Prostate gland (tissue), 2 donors: ENCODE measurements at places on chromosomes 12 and 14. TPM values are rescaled to one million over a fixed set of nuclear protein-coding genes. Genes with fewer than 3 reads are reported as not detected.

The RFX4 gene
- not detected for total RNA-seq

The OTUB2 gene
- total RNA-seq, result 1.5 TPM

The DAZAP2 gene
- 374 TPM for total RNA-seq

The RPS6KA5 gene
- total RNA-seq, result 8.9 TPM

The ADGRD1 gene
- 20.9 TPM for total RNA-seq

The STXBP6 gene
- total RNA-seq, result 32.3 TPM

The SLCO1B1 gene
- not detected for total RNA-seq

The CISTR gene
- not detected for total RNA-seq

The TMEM132C gene
- 0.46 TPM for total RNA-seq

DNA sequence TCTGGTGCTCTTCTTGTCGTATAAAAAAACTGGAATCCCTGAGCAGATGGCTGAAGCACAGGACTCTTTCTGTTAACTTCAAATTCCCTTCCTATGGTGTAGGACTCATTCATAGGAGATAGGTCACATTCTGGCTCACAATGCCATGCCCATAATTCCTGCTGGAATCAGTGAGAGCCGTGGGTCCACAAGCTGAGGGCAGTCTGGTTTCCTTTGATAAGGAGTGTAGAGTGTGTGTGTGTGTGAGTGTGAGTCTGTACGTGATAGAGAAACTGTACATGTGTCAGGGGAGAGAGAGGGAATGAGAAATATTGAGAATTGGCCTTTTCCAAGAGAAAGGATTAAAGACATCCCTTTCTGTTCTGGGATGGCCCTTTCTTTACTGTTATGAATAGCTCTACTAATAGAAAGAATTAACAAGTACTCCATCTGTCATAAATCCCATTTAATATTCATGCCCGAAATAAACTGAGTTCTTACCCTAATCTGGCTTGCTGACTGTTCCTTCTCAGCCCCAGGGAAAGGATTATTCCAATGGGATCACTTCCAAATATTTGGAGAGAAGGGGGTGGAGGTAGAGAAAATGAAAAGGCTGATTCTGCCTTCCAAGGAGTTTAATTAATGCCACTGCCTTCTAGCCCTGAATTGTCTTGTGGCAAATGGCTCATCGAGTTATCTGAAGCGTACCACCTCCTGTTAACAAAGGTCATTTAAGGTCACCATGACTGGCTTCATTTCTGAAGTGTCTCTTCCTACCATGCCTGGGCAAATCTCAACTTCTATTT is 79.0 kb downstream of the TMX1 start:
- no peaks in the 10 kb centered on the region for H3K27me3 ChIP-seq
- H3K27ac ChIP-seq, result no peak overlapping the region
- no peak overlapping the region for H3K4me3 ChIP-seq
- no peaks in the 10 kb centered on the region for H3K4me1 ChIP-seq
- no peaks in the 10 kb centered on the region for H3K36me3 ChIP-seq

DNA sequence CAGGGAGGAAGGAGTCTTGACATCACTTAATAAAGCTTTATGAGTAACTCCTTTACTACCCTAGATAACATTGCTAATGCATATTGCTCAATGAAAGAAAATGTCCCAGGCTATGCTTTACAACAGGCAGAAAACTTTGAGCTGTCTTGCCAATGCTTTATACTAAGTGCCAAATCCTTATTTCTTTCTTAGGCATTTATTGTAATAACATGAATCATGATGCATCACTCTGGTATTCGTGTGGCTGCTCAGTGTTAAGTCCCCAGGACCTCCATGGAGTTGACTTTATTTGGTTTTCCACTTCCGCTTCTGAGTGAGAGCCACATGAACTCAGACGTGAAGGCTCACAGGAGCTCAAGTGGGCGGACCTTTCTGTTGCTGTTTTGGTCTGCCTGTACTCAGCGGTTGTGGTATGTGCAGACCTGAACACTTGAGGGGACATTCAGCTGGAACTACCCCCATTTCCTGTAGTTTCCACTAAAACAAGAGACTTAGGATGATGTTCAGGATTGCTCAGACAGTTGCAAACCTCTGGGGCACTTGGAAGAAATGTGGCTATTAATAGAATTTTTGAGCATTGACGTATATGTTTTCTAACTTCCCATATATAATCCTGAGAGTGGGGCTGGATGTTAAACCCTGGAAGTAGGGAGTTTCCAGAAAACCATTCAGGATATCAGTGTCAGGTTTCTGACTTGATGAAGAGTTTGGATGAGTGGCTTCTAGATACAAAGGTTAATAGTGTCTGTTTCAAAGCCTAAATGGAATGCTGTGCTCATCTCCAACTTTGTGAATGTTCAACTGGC is 258.6 kb downstream of the MSRB3 start:
- no peaks in the 10 kb centered on the region for H3K27me3 ChIP-seq
- peak; percentile 9 for DNase-seq
- no peak overlapping the region for H3K4me3 ChIP-seq
- no peaks in the 10 kb centered on the region for H3K4me1 ChIP-seq
- no peak overlapping the region for H3K27ac ChIP-seq
- no peaks in the 10 kb centered on the region for H3K36me3 ChIP-seq

DNA sequence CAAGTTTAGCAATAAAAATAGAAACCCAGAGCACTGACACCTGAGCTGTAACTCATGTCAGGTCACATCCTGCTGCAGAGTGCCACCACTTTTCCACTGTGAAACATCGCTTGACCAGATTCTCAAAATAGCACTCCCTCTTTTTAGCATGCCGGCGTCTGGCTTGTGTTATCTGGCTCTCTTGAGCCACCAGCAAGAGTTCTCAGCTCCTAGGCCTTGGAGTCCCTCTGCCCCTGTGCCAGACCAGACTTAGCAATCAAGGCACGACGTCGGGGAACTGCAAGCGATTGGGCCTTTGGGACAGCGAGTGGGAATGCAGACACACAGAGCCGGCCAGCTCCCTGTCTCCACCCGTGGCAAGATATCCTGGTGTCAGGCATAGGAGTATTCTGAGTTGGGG is 52.5 kb downstream of the SPIC start:
- no peak overlapping the region for H3K27ac ChIP-seq
- H3K36me3 ChIP-seq, result no peaks in the 10 kb centered on the region
- H3K4me1 ChIP-seq, result no peaks in the 10 kb centered on the region
- no peak overlapping the region for H3K4me3 ChIP-seq
- no peak for DNase-seq
- no peaks in the 10 kb centered on the region for H3K27me3 ChIP-seq

GRCh38 chr12:2857021-2857431 is at the start of gene TEX52:
TSS of gene TEX52 (minus strand) at chr12:2857039. CDS start at chr12:2857026, 13 bp downstream.
- H3K4me3 ChIP-seq, result no peak within 1 kb of the TSS
- DNase-seq, result no peak

- peaks cover 3% of the 10 kb centered on the region for H3K4me1 ChIP-seq
- no peak overlapping the region for H3K27ac ChIP-seq
- no peaks in the 10 kb centered on the region for H3K36me3 ChIP-seq
Measured at GRCh38 chr14:50757702-50758101, 73.3 kb downstream of the NIN start.

DNA sequence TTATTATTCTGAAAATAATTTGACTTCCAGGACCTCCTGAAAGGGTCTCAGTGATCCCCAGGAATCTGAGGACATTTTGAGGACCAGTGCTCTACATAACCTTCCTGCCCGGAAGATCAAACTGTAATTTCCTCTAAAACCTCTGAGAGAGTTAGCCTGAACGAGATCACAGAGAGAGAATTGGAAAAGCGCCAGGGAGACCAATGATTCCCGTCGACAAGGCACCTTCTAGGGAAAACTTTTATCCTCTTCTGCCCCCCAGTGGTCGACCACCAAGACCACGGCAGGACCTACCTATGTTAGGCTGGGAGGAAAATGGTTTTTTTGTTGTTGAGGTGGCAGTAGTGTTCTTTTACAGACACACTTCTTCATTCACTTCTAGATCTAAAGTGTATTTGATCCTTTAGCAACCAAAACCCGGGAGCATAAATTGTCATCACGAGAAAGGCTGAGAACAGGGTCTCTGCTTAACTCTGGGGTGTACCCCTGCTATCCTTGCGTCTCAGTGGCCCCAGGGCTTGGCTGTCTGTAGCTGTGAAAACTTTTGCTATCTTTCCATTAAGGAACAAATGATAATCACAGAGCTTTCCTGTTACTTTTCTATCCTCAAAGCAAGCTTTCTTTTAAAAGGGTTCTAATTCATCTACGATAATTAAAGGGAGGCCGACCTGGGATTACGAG is 62.9 kb upstream of the NID2 start:
- no peak overlapping the region for H3K4me3 ChIP-seq
- H3K4me1 ChIP-seq, result no peaks in the 10 kb centered on the region
- DNase-seq, result peak; percentile 67
- no peaks in the 10 kb centered on the region for H3K36me3 ChIP-seq
- no peak overlapping the region for H3K27ac ChIP-seq

DNA sequence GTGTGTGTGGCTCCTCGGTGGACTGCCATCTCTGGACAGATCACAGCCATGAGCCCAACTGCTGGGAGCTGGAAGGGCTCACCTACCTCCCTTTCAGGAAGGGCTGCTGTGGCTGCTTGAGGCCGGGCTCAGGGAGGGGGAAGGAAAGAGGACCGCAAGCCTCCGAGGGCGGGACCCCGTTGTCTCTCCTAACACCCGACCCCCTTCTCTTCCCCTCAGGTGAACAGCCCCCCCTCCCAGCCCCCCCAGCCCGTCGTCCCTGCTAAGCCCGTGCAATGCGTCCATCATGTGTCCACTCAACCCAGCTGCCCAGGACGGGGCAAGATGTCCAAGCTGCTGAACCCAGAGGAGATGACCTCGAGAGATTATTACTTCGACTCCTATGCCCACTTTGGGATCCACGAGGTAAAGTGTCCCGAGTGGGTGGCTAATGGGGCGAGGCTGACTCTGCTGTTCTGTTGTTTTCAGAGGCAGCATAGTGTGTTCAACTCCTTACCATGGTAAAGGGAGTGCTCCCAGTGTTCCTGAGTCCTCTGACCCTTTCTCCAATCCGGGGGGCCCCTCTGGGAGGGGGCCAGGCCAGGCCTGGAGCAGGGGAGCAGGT is 49.5 kb downstream of the PRMT8 start:
- H3K27me3 ChIP-seq, result no peaks in the 10 kb centered on the region
- H3K4me3 ChIP-seq, result no peak overlapping the region
- no peaks in the 10 kb centered on the region for H3K4me1 ChIP-seq

- no peak overlapping the region for H3K27ac ChIP-seq
- H3K4me3 ChIP-seq, result no peak overlapping the region
- no peaks in the 10 kb centered on the region for H3K27me3 ChIP-seq
- no peaks in the 10 kb centered on the region for H3K36me3 ChIP-seq
- H3K4me1 ChIP-seq, result peaks cover 39% of the 10 kb centered on the region
- DNase-seq, result no peak
Measured at GRCh38 chr14:104975481-104976197, 2.5 kb downstream of the AHNAK2 start.

- no peaks in the 10 kb centered on the region for H3K27me3 ChIP-seq
- DNase-seq, result no peak
- no peak overlapping the region for H3K4me3 ChIP-seq
- no peaks in the 10 kb centered on the region for H3K4me1 ChIP-seq
- no peaks in the 10 kb centered on the region for H3K36me3 ChIP-seq
Measured at GRCh38 chr14:89641495-89642175, 224.6 kb upstream of the FOXN3 start.

- no peak for DNase-seq
- no peaks in the 10 kb centered on the region for H3K36me3 ChIP-seq
Measured at GRCh38 chr12:65384240-65384639, 105.8 kb downstream of the MSRB3 start.

DNA sequence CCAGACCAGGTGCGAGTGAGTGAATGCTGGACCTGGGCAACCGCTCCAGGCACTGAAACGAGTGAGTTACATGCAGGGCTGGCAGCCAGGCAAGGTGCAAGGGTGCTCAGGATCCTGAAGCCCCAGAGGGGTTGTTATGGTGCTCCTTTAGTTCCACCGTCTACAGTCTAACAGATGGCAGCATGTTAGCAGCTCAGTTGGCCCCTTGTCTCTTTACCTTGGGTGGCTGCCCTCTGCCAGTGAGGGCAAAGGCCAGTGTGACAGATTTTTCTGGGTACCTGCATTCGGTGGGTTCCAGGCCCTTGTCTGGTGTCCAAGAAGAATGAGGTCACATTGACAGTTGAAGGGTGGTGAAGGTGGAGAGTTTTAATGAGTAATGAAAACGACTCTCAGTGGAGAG is 106.8 kb downstream of the SLCO1B3 start:
- H3K4me3 ChIP-seq, result no peak overlapping the region
- H3K27me3 ChIP-seq, result no peaks in the 10 kb centered on the region
- H3K4me1 ChIP-seq, result no peaks in the 10 kb centered on the region
- no peak for DNase-seq

- no peaks in the 10 kb centered on the region for H3K27me3 ChIP-seq
- H3K36me3 ChIP-seq, result no peaks in the 10 kb centered on the region
- H3K4me3 ChIP-seq, result no peak overlapping the region
- H3K4me1 ChIP-seq, result peaks cover 6% of the 10 kb centered on the region
- H3K27ac ChIP-seq, result no peak overlapping the region
- no peak for DNase-seq
Measured at GRCh38 chr12:54159140-54159539, 29.6 kb downstream of the SMUG1 start.

GRCh38 chr14:21133901-21134300 is 22.0 kb downstream of the OR5AU1 start:
- no peak overlapping the region for H3K4me3 ChIP-seq
- H3K36me3 ChIP-seq, result no peaks in the 10 kb centered on the region
- no peak overlapping the region for H3K27ac ChIP-seq
- DNase-seq, result no peak
- no peaks in the 10 kb centered on the region for H3K27me3 ChIP-seq

DNA sequence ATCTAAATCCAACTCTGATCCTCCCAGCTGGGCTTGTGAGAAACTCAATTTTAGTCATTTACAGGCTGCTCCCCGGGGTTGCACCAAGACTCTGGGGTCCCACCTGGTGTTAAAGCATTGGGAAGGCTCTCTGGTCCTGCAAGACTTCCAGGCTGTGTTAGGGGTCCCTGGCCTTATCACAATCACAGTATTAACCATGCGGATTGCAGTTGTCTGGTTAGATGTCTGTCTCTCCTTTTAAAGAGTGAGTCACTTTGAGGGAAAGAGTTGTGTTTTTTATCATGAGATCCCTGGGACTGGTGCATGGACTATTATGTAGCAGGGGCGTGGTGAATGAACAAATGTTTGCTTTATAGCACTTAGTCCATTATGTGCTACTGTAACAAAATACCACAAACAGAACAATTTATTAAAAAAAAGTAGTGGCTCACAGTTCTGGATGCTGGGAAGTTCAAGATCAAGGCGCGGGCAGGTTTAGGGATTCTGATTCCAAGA is 531.4 kb downstream of the FUT8 start:
- DNase-seq, result no peak
- H3K4me1 ChIP-seq, result no peaks in the 10 kb centered on the region
- H3K4me3 ChIP-seq, result no peak overlapping the region
- no peak overlapping the region for H3K27ac ChIP-seq
- H3K36me3 ChIP-seq, result no peaks in the 10 kb centered on the region

DNA sequence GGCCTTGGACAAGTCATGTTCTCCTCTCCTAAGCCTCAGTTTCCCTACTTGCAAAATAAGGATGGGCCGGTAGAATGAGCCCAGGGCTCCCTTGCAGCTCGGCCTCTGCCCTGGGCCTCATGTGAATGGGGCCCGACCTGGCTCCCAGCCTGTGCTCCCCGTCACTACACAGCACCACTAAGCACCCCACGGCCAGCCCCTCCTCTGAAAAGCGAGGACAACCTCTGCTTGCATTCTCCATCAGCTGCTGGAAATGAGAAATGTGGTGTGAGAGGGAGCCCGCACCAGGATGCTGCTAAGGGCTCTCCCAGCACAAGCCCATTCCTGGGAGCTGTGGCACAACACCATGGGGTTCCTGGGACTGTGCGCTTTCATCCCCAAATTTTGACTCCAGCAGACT is 10.2 kb downstream of the SLC25A47 start:
- H3K4me3 ChIP-seq, result no peak overlapping the region
- no peak for DNase-seq
- no peaks in the 10 kb centered on the region for H3K4me1 ChIP-seq
- peaks cover 3% of the 10 kb centered on the region for H3K36me3 ChIP-seq
